ENCODE measurements at places on chromosomes 2 and 18.

- DNase-seq = no peak
These were observed 239.9 kb upstream of the ID2 start for GRCh38 chr2:8441986-8442385.

DNA sequence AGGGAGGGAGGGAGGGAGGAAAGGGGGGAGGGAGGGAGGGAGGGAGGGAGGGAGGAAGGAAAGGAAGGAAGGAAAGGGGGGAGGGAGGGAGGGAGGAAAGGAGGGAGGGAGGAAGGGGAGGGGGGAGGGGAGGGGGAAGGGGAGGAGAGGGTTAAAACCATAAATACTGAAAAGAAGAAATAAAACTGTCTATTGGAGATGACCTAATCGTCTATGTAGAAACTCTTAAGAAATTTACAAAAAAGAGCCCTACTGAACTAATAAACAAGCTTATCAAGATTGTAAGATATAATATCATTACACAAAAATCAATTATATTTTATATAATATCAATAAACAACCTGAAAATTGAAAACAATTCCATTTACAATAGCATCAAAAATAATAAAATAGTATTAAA is 32.3 kb upstream of the CTDP1 start:
- no peak for DNase-seq

GRCh38 chr18:12604445-12605007 is 53.4 kb downstream of the SPIRE1 start:
- no peak for DNase-seq

DNA sequence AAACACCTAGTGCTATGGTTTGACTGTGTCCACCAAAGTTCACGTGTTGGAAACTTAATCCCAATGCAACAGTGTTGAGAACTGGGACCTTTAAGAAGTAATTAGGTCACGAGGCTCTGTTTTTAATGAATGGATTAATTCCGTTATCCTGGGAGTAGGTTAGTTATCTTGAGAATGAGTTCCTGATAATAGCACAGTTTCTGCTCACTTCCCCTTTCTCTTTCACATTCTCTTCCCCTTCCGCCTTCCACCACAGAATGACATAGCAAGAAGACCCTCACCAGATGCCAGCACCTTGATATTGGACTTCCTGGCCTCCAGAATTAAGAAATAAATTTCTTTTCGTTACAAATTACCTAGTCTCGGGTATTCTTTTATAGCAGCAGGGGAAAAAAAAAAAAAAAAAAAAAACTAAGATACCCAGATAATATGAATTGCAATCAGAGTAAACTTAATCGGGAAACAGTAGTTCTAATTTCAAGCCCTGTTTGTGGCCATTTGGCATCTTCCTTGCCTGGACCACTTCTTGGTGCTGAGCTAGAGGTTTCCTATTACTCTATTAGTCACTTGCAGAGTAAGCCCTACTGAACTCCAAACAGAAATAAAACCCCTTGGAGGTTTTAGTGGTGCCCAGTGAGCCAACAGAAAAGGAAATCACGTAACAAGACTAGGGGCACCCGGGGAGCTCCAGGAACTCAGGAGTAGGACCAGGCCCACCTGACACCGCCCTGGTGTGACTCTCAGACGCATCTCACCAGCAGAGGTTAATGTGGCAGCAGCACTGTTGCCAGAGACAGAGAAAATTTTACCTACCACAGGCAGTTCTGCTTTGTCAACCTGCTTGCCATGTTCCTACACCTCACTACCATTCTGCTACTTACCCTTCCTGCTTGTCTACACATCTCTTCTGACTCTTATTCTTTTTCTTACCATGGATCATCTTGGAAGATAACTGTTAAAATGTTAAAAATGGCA is 147.6 kb upstream of the CAB39 start:
- no peak for DNase-seq

DNA sequence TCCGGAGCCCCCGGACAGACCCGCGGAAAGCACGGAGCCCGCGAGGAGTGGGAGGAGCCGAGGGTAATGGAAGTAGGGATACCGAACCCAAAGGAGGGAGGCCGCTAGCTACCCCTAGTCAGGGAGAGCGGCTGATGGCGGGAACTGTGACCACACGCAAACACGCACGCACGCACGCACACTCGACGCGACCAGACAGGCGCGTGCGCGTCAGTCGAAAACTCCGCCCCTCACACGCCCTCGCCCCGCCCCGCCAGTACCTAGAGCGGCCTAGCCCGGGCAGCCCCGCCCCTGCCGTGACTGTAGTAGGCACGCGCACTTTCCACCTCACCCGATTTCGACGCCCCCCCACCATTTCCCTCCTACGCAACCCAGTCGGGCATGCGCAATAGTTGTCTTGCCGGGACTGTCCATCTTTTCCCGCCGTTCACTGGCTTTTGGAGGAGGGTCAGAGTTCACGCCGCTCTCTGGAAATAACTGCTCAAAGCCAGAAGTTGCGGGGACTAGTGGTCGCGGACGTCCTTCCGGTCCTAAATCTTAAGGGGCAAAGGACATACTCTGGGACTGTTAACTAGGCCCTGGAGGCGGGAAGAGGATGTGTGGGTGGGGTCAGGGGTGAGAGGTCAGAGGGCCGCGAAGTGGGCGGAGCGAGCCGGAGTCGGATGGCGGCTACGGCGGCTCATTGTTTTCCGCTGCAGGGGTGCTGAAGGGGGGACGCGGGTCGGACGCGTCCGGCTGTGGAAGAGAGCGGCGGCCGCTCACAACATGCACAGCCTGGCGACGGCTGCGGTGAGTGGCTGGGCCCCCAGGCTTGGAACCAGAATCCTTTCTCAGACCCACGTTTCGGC is at the start of the genes CNOT9 and USP37:
TSS of gene CNOT9 (plus strand) at position 650 of the 848 bp plus-strand sequence. CDS start at position 766, 116 bp downstream.
TSS of gene USP37 (minus strand) at position 162 of the 848 bp plus-strand sequence. CDS start 9,698 bp downstream, outside the sequence.
- DNase-seq = peak; percentile 92

- no peak for DNase-seq
These were observed 90.5 kb downstream of the PMS1 start for GRCh38 chr2:189874586-189875320.

DNA sequence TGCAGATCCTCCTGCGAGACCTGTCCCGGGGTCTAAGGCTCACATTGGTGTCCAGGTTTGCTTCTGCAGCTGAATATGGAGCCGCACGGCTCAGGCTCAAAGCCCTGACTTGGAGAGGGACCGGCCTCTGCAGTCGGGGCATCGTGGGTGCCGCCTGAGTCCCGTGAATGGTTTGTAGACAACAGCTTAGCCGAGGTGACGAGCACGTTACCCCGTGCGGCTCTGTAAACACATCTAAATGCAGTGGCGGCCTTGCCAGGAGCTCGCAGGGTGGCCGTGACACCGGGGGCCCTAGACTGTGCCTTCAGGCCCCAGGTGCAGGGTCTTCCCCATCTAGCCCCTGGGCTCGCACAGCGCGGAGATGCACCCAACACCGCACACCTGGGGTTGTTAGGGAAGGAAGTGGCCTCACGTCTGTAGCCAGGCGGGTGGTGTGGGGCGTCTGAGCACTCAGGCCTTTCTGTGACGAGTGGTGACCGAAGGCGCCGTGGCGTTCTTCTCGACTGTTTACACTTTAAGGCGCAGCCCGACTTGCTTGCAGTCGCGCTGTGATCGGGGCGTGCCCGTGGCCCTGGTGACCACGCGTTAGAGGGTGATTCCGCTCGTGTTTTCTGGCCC is 91.6 kb downstream of the NFATC1 start:
- no peak for DNase-seq

DNA sequence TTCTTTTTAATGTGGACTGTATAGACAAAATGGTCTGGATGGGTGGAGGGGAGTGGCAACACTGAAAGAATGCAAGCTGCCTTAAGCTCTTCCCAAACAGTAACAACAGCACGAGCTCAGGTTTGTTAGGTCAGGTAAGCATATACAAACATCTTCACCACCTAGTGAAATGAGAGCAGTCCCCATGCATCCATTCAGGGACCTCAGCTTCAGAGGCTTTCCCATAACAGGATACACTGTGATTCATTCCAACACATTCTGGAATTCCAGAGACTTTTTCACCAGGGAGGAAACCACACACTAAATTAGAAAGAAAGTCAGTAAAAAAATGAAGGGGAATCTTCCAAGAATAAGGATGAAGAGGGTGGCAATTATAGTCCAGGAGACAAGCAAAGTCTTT is 50.4 kb upstream of the BZW1 start:
- DNase-seq = no peak

Measured in NCI-H1048 (cell line).